ENCODE measurements at places on chromosomes 3 and 15.

DNA sequence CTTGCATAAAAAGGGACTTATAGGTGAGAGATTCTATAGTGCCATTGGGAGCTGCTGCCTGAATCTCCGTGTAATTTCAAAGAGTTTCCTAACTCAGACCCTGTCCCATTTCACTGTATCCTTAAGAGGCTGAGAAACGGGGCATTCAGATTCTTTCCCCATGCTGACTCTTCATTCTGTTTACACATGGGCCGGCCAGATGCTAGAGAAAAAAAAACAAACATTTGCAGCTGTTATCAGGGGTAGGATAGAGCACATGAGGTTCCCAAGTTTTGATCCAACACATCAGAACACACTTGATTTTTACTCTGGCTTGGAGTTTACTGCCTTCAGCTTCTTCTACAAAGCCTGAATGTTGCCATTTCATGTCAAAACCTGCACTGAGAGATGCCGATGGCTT lies 215.9 kb upstream of the TPRG1 start:
- no peak for DNase-seq

DNA sequence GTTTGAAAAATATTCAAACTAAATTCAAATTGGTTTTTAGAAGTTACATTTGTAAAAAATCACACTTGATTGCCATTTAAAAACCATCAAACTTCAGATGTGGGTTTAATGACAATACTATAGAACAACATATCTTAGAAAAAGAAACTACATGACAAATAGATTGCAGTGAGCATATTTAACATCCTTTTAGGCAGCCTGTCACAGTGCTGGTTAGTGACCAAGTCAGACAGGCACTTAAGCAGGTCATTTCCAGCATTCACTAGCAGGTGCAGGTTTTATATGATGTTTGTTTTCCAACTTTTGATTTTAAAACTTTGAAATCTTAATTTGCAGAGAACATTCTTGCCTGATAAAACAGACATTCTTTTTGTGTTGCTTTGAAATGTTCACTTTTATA lies 115.7 kb downstream of the MBNL1 start:
- no peak for DNase-seq

DNA sequence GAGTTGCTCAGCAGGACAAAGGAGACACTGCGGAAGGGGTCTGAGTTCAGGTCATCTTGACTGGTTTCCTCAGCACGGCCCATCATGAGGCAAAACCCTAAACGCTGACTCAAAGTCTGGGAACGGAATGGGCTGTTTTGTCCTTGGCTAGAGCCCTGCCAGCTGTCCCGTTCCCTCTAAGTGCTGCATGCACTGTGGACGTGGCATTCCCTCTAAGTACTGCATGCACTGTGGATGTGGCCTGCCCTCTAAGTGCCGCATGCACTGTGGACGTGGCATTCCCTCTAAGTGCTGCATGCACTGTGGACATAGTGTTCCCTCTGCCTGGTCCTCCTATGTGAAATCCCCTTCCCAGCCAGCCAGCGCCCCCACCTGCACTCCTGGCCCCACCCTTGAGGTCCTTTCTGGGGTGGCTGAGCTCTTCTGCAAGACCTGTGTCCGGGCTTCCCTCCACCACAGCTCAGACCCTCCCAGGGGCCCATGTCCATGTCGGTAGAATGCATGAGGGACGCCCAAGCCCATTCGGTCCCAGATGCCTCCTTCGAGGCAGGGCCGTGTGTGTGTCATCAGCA lies 36.7 kb downstream of the TM2D3 start:
- DNase-seq = no peak

GRCh38 chr15:57235873-57236272 lies 140.4 kb upstream of the CGNL1 start:
- no peak for DNase-seq

- no peak for DNase-seq
These were observed 3.6 kb upstream of the SMAD6 start for GRCh38 chr15:66698318-66698961.

GRCh38 chr3:143795874-143796273 lies 52.4 kb downstream of the SLC9A9 start:
- no peak for DNase-seq

- DNase-seq = no peak
These were observed 131.9 kb downstream of the DNAJB8 start for GRCh38 chr3:128334766-128335165.

- DNase-seq = no peak
These were observed 48.2 kb upstream of the CCDC54 start for GRCh38 chr3:107329088-107329487.

DNA sequence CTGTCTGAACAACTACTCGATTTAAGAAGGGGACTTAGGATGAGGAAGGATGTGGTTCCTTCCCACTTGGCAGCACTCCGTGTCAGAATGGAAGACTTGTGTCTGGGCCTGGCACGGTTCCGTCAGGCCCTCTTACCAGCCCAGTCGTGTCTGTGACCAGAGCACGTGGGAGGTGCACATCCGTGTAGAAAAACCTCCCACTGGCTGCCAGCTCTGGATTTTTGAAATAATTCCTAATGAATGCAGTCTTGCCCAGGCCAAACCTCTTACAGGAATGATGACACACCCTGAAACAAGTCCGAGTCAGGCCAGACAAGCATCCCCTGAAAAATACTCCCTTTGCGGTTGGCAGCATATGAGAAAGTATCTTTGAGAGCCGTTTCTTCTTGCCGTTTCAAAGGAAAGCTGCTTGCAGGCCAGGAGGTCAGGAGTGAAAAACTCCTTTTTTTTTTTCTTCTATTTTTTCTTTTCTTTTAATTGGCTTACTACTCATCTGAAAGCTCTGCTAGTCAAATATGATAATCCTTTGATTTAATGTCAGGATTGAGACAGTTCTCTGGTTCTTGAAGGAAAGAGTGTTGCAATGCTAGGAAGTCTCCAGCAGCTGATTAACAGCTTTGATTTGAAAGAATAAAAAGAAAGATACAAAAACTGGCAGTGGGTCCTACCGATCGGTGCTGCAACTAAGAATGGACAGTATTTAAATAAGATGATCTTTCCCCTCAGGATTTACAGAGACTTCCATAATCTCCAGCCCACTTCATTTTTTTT lies 19.8 kb downstream of the IL1RAP start:
- DNase-seq = no peak

DNA sequence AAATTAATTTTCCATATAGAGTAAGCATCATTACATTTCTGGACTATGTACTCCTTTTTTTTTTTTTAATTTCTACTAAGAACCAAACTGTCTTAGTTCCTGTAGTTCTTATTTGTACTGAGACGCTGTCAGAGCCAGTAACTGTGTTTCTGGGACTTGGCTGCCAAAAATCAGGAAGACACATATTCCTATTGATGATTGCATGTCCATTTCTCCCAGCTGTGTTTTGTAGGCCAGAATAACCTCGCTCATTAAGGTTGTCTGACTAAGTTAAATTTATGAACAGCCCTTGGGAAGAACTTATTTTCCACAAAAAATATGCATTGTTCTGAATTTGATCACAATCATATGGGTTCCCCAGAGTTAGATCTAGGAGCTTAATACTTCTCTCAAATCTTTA lies 29.5 kb downstream of the PLSCR5 start:
- no peak for DNase-seq

DNA sequence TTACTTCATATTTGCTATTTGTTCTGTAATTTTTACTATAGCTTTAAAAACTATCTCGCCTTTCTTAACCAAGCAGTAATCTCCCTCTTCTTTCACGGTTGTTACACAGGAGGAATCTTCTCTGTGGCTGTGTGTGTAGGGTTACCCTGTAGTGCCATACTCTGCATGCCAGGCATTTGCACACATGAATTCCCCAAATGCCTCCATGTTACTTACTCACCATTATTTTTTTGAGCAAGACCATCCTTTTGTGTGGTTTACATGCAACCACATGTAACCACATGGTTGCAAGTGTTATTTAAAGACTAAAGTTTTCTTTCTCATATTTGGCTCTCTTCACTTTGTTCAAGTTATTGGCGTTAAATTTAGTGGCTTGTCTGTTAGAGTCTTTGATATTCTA lies 45.5 kb downstream of the HPS3 start:
- DNase-seq = no peak

GRCh38 chr3:101278727-101279126 lies 41.6 kb downstream of the IMPG2 start:
- no peak for DNase-seq

DNA sequence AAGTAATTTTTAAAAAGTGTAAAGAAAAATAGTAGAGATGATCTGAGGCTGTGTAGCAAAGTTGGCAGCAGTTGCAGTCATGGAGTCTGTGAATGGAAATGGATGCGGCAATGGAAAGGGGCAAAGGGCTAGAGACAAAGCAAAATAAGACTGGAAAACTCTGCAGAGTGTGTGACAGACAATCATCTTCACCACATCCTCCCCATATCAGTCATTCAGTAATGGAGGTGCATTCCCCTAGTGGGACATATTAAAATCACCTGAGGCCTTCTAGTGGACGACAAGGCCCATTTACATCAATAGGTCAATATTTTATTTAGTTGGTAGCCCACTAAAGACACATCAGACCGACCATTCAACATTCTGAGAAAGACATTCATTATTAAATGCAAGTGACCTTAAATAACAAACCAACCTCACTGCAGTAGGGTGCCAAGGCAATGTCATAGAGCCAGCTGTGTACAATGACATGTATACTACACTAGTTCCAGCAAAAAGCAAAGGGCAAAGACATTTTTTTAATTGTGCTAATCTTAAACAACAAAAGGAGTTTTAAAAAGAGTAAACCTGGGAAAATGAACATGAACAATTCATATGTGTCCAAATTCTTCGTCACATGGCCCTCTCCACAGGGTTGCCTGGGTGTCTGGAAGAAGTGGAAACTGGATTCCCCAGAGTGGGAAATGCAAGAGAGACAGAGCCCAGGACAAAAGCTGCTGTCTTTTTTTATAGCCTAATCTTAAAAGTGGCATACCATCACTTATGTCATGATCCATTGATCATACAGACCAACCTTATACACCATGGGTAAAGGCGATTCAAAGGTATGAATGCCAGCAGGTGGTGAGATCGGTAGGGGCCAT lies 15.6 kb upstream of the RAP2B start:
- DNase-seq = no peak

GRCh38 chr15:36903922-36904556 lies 196.3 kb downstream of the MEIS2 start:
- DNase-seq = no peak

GRCh38 chr15:32877252-32878019 lies 159.6 kb downstream of the GREM1 start:
- no peak for DNase-seq

GRCh38 chr3:142445816-142446254 lies 2.0 kb downstream of the XRN1 start:
- DNase-seq = no peak

- DNase-seq = no peak
These were observed 130.4 kb downstream of the PCCB start for GRCh38 chr3:136380530-136380929.

DNA sequence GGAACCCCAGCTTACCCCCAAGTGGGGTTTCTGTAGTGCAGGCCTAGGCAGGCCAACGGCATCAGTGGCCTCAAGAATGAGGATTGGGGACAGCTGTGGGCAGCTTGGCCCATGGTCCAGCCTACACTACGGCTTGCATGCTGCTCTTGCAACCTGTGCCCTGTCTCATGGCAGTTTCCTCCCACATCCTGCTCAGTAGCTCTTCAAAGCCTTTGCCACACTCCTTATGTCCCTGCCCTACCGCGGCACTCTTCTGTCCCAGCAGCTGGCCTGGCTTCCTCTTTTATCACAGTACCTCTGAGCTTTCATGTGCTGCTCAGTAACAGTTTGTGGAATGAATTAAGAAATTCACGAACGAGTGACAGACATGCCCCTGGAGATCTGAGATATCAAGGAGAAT lies 431.0 kb downstream of the EPHB1 start:
- DNase-seq = no peak

- no peak for DNase-seq
These were observed 353.9 kb upstream of the KCNMB2 start for GRCh38 chr3:178182337-178182779.

DNA sequence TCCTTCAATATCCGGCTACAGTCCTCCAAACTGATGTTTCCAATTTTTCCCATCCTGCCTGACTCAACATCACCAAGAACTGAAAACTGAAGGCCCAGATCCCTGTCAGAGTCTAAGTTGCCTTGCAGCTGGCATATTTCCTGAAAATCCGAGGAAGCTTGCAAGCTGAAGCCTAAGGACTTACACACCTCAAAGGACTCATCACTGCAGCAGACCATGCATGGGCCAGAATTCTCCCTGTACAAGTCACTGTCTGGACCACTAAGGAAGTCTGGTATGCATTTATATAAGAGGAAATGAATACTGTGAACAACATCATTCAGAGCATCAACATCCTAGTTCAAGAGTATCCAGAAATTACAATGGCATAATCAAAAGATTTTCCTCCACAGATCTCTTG lies 548.8 kb upstream of the MDFIC2 start:
- DNase-seq = no peak

- no peak for DNase-seq
These were observed 2.7 kb downstream of the ADAMTS7 start for GRCh38 chr15:78808550-78808949.

DNA sequence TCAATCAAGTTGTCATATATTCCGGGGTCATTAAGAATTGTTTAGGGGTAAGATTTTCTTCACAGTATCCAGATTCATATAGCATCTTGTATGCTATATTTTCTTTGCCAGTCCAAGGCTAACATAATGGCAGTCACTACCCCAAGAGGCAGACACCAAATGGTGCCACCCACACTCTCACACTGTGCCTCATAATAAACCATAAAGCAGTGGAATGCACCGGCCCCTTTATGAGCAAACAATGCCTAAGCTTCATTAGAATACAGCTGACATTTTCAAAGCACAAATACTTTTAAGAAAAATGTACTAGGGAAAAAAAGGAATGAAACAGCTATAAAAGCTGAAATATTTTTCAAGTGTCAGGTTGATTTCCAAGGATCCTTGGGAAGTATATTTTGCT lies 121.6 kb downstream of the TFDP2 start:
- DNase-seq = no peak

GRCh38 chr15:82135638-82136037 lies 89.8 kb upstream of the MEX3B start:
- DNase-seq = no peak

- DNase-seq = no peak
These were observed 320.8 kb upstream of the CTNNB1 start for GRCh38 chr3:40878464-40878905.

GRCh38 chr3:194395212-194395611 lies 3.9 kb downstream of the GP5 start:
- no peak for DNase-seq

DNA sequence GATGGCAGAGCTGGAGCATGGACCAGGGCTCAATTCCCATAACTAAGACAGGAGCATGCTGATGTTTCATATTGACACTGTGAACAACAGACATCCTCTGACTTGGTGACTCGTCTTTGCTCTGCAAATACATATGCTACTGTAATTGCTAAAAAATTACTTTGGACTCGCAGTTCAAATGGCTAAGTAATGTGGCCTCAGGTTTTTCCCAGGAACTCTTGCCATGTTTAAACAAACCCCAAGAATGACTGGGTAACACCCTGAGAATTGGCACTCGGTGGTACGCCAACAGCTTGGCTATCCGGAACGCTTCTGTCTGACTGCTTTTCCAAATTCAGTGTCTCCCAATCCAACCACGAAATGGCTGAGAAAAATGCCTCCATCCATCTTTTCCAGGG lies 456.7 kb upstream of the THBS1 start:
- DNase-seq = no peak

GRCh38 chr15:90845201-90845949 lies 23.0 kb upstream of the FURIN start:
- no peak for DNase-seq

- no peak for DNase-seq
These were observed 106.7 kb downstream of the MYO5A start for GRCh38 chr15:52422001-52422400.

All from smooth muscle cell of the brain vasculature (primary cell).